ENCODE measurements at places on chromosomes 5 and 9.

- DNase-seq, result no peak
Observed at GRCh38 chr9:113665756-113666155, 202.2 kb downstream of the RGS3 start.

DNA sequence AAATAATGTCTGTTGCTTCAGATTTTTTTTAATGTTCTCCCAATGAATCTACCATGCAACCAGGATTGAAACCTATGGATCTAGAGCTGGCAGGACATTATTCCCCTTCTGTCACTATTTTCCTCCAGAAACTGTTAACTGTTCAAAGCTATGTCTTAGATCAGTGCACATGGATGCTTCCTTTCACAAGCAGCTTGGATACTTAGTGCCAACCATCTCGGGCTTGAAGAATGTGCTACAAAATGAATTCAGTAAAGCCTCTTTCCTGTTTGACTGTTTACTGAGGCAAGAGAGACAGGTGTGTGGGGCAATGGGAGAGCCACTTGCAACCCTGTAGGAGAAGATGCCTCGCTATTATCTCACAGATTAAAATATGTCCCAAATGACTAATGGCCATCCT lies 774.8 kb downstream of the KCTD16 start:
- DNase-seq, result no peak

GRCh38 chr9:131119600-131119999 lies 5.8 kb upstream of the NUP214 start:
- DNase-seq, result no peak

DNA sequence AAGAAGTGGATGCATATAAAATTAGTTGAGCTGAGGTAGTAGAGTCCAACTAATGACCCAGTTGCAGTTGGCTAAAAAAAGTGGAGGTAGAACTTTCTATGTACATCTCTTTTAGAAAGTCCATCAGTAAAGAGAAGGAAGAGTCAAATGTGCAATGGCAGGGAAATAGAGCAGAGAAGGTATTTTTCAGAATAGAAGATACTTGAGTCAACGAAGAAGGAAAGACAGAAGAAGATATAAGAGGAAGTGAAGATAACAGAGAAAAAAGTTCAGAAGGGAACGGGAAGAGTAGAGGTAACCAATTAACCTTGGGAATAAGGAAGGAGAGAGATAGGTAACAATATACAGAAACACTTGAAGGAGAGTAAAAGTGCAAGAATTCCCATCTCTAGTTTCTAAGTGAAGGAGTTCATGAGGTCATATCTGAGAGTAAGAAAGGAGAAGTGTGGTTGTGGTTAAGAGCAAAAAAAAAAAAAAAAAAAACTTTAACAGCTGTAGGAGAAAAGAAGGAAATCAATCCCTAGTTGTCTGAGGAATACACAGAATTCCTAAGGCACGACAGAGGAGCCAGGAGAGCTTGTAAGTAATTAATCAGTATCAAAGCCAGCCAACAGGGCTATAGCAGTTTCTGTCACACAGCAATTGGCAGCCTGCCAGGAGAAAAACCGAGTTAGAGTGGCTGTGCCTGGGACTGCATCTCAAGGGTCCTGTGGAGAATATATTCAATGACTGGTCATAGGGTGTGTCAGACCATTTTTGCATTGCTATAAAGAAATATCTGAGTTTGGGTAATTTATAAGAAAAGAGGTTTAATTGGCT lies 61.0 kb downstream of the ARL15 start:
- DNase-seq, result peak; percentile 51

DNA sequence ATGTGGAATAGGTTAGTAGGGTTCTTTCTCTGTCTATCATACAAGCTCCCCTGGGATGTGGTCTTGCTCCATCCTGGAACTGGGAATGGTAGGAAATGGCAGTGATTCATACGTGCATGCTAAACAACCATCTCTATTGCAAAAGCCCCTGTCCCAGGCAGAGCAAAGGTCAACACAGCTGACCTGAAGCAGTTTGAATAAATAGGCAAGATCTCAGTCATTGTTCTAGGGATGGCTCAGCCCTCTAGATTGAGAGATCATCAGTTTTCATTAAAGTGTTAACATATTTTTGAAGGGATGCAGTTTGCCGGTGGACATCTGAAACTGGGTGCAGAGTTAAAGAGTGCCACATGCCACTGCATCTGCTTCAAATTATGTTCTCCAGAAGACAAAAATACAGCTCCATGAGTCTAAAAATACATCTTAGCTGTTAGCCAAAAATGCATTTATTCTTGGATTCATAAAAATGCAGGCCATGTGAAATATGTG lies 224.1 kb downstream of the ESM1 start:
- peak; percentile 83 for DNase-seq

DNA sequence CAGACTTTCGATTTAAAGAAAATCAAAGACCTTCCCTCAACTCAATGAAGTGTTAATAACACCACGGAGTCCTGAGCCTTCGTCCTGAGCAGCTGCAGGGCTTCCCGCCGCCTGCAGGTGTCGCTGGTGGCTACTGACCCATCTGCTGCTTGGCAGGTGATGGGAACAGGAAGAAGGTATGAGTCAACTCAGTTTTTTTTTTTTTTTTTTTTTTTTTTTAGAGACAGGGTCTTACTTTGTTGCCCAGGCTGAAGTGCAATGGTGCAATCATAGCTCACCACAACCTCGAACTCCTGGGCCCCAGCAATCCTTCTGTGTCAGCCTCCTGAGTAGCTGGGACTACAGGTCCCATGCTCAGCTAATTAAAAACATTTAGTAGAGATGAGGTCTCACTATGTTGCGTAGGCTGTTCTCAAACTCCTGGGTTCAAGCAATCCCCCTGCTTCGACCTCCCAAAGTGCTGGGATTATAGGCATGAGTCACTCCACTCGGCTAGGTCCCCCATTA lies 185.7 kb upstream of the IL12B start:
- peak; percentile 65 for DNase-seq

DNA sequence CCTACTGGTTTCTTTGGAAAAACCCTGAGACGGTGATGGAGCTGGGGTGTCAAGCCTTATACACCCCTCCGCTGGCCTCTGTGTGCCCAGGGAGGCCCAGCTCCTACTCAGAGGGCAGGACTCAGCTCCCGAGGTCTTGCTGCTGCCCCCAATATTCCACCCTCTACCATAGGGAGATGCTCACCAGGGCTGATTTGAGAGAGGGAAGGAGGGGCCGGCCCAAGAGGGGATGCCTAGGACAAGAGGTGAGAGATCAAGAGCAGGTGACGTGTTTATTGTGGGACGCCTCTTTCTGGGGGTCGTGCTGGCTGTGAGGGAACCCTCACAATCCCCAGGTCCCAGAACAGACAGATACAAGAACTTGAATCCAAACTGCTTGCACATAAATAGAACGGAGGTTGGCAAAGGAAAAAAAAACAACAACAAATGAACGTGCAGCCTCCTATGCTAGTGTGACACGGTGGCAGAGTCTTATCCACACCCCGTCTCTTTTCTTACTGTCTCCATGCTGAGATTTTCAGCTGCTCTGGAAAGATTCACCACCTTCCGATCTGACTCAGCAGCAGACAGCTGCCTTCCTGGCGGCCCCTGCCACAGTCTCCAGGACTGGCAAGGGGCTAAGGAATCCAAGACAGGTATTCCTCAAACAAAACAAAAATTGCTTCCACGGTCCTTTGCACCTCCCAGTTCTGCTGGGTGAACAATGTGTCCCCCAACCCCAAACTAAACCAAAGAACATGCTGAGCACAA lies 22.3 kb downstream of the FABP6 start:
- DNase-seq, result no peak

- DNase-seq, result peak; percentile 76
Observed at GRCh38 chr5:132457371-132458225, 33.0 kb downstream of the IRF1 start.

GRCh38 chr5:65125591-65126541 lies 355.9 kb downstream of the ADAMTS6 start:
- no peak for DNase-seq

GRCh38 chr9:82148901-82149461 lies 160.4 kb downstream of the SPATA31D1 start:
- no peak for DNase-seq

- no peak for DNase-seq
Observed at GRCh38 chr5:141934099-141934844, 10.6 kb downstream of the DELE1 start.

All from renal cortical epithelial cell (primary cell).